Pancreas (tissue), 10 donors: ENCODE measurements at places on chromosomes 7 and 10. TPM values are rescaled to one million over a fixed set of nuclear protein-coding genes. Genes with fewer than 3 reads are reported as not detected.

Gene MMP21
- 0.35 TPM for polyA plus RNA-seq

Gene OR2A7
- 1.3 TPM for polyA plus RNA-seq

GRCh38 chr10:44478040-44478439 lies 93.1 kb upstream of the CXCL12 start:
- H3K4me3 ChIP-seq: no peak overlapping the region
- H3K27ac ChIP-seq: no peak overlapping the region
- H3K36me3 ChIP-seq: no peaks in the 10 kb centered on the region
- no peaks in the 10 kb centered on the region for H3K27me3 ChIP-seq
- H3K4me1 ChIP-seq: no peaks in the 10 kb centered on the region
- no peak for DNase-seq

DNA sequence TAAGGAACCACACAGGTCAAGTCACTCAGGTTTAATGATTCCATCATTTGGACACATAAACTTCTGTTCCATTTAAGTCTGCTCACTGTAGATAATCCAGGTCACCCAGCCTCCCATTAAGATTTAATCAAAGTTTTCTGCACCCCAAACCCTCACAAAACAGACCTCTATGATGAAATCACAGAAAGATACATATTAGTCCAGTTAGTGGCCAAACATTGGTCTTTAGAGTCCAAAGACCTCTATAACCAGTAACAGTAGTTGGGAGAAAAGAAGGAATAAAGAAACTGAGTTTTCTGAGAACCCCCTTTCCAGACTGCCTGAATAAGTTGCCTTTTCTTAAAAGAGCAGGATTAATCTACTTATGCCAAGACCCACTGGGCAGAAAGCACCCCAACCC lies 4.8 kb downstream of the GCC1 start:
- peaks cover 11% of the 10 kb centered on the region for H3K4me1 ChIP-seq
- no peaks in the 10 kb centered on the region for H3K27me3 ChIP-seq
- H3K27ac ChIP-seq: no peak overlapping the region
- H3K4me3 ChIP-seq: no peak overlapping the region
- no peak for DNase-seq

Gene PHKG1
- 1.4 TPM for polyA plus RNA-seq

- no peaks in the 10 kb centered on the region for H3K4me1 ChIP-seq
- no peak overlapping the region for H3K4me3 ChIP-seq
- no peaks in the 10 kb centered on the region for H3K27me3 ChIP-seq
- no peak for DNase-seq
Measured at GRCh38 chr10:128751284-128751683, 625.1 kb upstream of the MKI67 start.
